ENCODE measurements at places on chromosomes 4 and X.

DNA sequence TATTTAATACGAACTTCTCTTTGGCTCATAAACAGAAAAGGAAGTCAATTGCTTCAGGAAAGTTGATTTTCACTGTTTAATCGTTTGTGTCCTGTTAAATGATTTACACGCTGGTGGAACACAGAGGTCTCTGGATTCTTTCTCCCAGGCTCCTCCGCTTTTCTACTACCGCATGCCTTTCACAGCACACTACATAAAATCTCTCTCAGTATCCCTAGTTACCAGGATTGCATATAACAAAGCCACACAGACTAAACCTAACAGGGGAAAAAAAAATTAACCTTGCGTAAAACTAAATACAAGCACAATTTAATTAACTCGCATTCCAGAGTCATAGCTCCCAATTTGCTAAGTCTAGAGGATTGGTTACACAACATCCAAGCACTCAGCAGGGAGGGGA lies 133.9 kb downstream of the CORIN start:
- no peak for DNase-seq

GRCh38 chr4:77581724-77582123 lies 23.9 kb upstream of the CXCL13 start:
- DNase-seq: peak; percentile 85

DNA sequence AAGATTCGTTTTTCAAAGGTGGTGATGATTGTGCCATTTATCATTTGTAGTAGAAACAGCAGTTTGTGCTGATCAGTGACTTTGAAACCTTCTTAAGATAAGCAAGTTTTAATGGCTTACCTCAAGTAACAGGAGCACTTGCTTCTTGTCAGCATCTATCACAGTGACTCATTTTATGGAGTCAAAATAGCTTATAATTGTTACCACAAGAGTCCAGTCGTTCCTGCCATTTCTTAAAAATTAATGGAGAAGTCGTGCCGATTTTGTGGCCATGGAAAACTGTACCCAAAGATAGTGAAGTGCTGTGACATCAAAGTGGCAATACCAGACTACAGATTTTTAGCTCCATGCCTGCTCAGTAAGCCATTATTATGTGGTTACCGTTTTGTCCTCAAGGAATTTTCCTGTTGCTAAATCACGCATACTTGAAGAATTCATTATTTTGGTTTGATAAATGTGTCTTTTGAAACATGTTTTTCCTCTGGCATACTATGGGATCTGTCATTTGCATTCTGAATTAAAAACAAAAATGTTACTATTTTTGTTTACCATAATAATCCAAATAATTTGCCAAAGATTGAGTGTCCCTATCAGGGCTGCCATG lies 129.9 kb downstream of the CBR4 start:
- no peak for DNase-seq

- no peak for DNase-seq
Observed at GRCh38 chr4:184442314-184442635, 32.1 kb downstream of the IRF2 start.

- no peak for DNase-seq
Observed at GRCh38 chrX:31547416-31547815, 475.6 kb upstream of the FTHL17 start.

GRCh38 chr4:101678180-101678579 lies 112.3 kb upstream of the BANK1 start:
- no peak for DNase-seq

Measured in suppressor macrophage treated with lipopolysaccharide for 4 hours (primary cell).